ENCODE measurements at places on chromosomes 12 and 14.

DNA sequence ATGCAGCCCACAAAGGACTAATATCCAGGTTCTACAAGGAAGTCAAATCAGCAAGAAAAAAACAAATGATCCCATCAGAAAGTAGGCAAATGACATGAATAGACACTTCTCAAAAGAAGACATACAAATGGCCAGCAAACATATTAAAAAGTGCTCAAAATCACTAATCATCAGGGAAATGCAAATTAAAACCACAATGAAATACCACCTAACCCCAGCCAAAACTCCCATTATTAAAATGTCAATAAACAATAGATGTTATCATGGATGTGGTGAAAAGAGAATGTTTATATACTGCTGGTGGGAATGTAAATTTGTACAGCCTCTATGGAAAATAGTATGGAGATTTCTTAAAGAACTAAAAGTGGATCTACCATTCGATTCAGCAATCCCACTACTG lies 25.0 kb downstream of the SLC41A2 start:
- DNase-seq, result no peak

DNA sequence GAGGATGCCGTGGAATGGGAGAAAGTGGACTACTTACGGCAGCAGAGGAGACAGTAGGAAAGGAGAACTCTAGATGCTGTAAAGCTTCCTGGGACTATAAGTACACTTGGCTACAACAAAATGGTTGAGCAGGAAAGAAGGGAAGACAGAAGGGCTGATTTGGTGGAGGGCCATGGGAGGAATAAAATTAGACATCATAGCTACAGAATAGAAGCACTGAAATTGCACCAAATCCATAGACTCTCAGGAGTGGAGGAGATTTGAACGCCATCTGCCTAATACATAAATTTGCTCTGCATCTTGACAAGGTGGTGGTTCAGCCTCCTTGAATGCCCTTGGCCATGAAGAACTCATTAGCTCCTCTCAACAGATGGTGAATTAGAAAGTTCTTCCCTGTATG lies 16.3 kb upstream of the DCP1B start:
- no peak for DNase-seq

DNA sequence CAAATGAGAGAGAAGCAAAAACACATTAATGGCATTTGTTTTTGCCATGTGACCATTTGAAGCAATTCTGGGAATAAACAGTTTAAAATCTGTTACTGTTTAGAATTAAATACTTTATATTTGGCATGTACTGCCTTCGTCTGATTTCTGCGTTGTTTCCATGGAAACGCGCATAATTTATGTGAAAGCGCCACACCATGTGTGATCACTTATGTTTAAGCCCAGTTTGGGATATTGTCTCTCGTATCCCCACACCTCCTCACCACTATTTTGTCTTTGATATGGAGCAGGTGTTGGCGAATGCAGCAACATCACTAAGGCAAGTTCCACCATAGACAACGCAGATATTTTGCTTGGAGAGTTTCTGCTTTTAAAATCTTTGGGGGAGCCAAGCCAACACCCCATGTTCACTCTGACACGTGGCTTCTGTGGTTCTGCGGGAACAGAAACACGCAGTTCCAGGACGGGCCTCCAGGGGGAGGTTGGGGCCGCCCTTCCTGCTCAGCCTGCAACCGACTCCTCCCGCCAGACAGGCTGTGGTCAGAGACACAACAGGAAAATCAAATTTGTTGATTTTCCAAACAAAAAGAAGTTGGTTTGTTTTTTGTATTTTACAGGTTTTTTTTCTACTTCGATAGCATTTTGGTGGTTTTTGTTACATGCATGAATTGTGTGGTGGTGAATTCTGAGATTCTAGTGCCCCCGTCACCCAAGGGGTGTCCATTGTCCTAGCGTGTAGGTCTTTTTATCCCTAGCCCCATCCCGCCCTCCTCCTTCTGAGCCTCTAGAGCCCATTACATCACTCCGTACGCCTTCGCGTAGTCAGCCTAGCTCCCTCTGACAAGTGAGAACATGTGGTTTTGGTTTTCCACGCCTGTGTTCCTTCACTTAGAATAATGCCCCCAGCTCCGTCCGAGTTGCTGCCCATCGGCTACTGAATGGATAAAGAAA lies 101.9 kb upstream of the SFSWAP start:
- DNase-seq, result peak; percentile 10

GRCh38 chr12:69129564-69129963 lies 109.8 kb upstream of the CPSF6 start:
- no peak for DNase-seq

GRCh38 chr12:100168562-100168961 lies 25.9 kb upstream of the BLTP3B start:
- no peak for DNase-seq
